PC-3 (cell line): ENCODE measurements at places on chromosomes 5 and 9. TPM values are rescaled to one million over a fixed set of nuclear protein-coding genes. Genes with fewer than 3 reads are reported as not detected.

DNA sequence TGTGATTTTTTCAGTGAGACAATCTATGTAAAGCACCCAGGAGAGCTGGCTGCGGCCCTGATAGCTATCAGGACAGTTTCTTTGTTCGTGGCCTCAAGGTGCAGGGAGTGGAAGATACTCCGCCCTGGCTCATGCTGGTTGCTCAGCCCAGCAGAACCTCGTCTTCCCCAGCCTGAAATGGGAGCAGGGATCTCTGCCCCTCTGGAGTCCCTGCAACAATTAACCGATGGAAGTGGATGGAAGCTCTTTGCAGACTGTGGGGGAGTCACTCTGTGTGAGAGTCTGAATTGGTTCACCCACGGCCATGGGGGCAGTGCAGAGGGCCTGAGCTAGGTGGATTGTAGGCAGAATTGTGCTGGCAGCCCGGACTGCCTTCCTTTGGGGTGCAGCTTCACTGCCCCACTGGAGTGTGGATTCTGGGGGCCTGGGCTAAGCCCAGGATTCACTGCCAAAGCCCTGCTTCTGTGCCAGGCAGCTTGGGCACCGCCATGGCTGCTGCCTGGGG, 2.8 kb downstream of the AIF1L start:
- no peaks in the 10 kb centered on the region for H3K27me3 ChIP-seq
- DNase-seq: no peak
- no peak overlapping the region for H3K4me3 ChIP-seq
- H3K36me3 ChIP-seq: no peaks in the 10 kb centered on the region
- no peak overlapping the region for H3K27ac ChIP-seq

DNA sequence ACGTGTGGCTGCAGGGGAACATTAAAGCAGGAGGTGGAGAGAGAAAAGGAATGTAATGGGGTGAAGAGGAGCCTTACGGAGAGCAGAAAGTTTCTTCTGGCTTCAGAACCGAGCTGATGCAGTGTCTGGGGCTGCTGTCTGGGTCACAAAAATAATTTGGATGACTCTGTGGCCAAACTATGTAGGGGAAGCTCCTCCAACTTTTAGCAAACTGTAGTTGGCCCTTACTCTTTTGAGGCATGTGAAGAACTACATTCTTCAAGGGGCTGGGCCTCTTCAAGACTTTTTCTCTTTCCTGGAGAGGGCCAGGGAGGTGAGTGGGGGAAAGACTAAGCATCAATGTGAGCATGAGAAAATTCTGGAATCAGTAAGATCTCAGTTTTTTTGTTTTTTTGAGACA, 31.9 kb upstream of the SPARC start:
- no peak for DNase-seq
- H3K4me3 ChIP-seq: no peak overlapping the region
- no peaks in the 10 kb centered on the region; the same call in 1 of the 2 replicates for H3K4me1 ChIP-seq

GRCh38 chr5:150113047-150113744, 26.8 kb upstream of the CSF1R start:
- H3K4me1 ChIP-seq: peaks cover 16% of the 10 kb centered on the region
- H3K36me3 ChIP-seq: no peaks in the 10 kb centered on the region
- H3K27me3 ChIP-seq: no peaks in the 10 kb centered on the region
- H3K4me3 ChIP-seq: no peak overlapping the region

DNA sequence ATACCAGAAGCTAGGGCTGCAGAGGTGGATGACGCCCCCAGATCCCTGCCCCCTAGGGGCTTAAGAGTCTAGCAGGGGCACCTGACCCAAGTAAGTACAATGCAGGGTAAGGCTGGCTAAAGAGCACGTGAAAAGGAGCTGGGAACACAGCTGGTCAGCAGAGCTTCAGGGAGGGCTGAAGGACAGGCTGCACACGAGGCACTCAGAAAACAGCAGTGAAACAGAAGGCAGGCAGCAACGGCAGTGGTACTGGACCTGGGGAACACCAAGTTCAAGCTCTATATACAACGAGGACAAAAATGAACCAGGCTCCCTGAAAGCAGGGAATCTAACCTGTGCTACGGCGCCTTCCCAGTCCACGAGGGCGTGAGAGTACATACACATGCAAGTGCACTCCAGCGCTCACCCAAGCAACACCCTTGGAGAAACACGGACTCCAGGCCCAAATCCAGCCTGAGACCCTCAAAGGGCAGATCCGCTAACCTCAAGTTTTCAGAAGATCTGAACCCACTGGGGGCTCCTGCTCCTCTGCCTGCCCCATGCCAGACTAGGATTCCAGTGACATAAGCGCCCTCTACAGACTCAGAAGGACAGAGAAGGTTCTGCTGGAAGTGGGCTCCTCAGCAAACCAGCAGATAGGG, 57.4 kb downstream of the PSMB7 start:
- no peak overlapping the region for H3K27ac ChIP-seq
- DNase-seq: no peak
- peaks cover 10% of the 10 kb centered on the region; the same call in 1 of the 2 replicates for H3K36me3 ChIP-seq
- no peaks in the 10 kb centered on the region for H3K4me1 ChIP-seq
- no peak overlapping the region for H3K4me3 ChIP-seq
- no peaks in the 10 kb centered on the region for H3K27me3 ChIP-seq

DNA sequence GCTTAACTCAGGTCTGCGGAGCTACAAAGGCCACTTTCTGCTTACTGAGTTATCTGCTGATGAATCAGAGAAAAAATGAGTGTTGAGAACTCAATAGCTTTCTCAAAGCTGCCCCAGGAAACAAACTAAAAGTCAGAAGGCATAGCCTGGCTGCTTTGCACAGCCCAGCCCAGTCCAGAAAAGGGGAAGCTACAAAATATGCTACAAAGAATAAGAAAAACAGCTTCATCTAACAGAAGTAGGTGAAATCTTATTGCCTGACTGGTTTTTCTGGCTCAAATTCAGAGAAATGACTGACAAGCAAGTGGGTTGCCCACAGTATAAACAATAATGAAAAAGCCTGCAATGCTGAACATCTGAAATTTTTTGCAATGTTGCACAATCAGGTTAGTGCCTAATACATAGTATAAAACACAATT, 156.2 kb downstream of the PPP2R2B start:
- H3K27me3 ChIP-seq: peaks cover 17% of the 10 kb centered on the region; the same call in 1 of the 2 replicates
- H3K4me3 ChIP-seq: no peak overlapping the region
- H3K4me1 ChIP-seq: no peaks in the 10 kb centered on the region

DNA sequence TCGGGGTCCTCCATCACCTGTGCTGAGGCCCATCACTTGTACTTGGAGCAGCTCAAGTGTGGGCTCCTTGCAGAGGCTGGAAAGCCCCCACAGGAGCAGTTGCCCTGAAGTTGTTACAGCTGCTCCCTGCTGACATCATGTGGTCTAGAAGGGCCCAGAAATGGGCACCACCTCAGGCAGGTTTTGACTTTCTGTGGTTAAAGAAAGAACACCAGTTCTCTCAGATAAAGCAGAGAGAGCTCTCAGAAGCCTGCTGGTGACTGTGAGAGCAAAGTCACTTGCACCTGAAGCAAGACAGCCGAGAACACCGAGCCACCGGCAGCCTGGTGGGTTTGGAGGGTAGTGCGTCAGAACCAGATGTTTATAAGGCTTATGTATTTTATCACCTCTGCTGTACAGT, 70.4 kb downstream of the MVB12B start:
- no peak overlapping the region for H3K27ac ChIP-seq
- H3K4me1 ChIP-seq: peaks cover 18% of the 10 kb centered on the region
- DNase-seq: no peak
- H3K27me3 ChIP-seq: no peaks in the 10 kb centered on the region
- H3K36me3 ChIP-seq: no peaks in the 10 kb centered on the region; the same call in 1 of the 2 replicates

DNA sequence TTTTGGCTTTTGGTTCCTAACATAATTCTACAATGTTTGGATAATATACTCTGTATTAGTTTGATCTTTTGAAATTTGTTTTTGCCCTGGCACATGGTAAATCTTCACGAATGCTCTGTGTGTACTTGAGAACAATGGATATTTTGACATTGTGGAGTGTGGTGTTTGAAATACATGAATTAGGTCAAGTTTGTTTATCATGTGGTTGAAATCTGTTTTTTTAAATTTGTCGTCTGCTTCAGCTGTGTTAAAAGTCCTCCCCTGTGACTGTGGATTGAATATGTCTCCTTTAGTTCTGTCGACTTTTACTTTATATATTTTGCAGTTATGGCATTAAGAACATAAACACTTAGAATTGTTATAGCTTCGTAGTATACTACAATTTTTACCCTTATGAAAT, 60.3 kb downstream of the DUSP1 start:
- H3K4me1 ChIP-seq: peaks cover 17% of the 10 kb centered on the region
- H3K27me3 ChIP-seq: no peaks in the 10 kb centered on the region
- H3K36me3 ChIP-seq: no peaks in the 10 kb centered on the region
- H3K27ac ChIP-seq: no peak overlapping the region
- no peak overlapping the region for H3K4me3 ChIP-seq

- peak overlapping the region; percentile 100 for H3K27ac ChIP-seq
- peak overlapping the region; percentile 58 for H3K4me3 ChIP-seq
- peaks cover 71% of the 10 kb centered on the region for H3K4me1 ChIP-seq
- H3K27me3 ChIP-seq: no peaks in the 10 kb centered on the region
- DNase-seq: peak; percentile 96
Measured at GRCh38 chr5:72600391-72600981, 93.3 kb upstream of the ZNF366 start.

DNA sequence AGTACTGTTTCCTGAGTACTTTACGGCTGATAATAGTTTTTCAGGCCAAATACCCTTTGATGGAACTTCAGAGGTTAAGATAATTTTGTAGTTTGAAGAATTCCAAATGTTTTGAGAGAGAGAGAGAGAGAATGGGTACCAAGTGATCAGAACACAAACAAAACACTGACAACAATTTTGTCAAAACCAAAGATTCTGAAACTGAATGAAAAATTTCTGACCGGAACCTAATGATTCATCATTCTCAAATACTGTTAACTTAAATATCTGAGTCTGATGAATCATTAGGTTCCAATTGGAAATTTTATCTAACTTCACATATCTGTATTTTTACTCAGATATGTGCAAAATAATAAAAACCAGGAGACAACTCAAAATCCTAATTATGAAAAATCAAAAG, 4.0 kb downstream of the LMBRD2 start:
- H3K4me1 ChIP-seq: peaks cover 31% of the 10 kb centered on the region
- no peaks in the 10 kb centered on the region for H3K27me3 ChIP-seq
- H3K36me3 ChIP-seq: no peaks in the 10 kb centered on the region
- H3K27ac ChIP-seq: no peak overlapping the region

DNA sequence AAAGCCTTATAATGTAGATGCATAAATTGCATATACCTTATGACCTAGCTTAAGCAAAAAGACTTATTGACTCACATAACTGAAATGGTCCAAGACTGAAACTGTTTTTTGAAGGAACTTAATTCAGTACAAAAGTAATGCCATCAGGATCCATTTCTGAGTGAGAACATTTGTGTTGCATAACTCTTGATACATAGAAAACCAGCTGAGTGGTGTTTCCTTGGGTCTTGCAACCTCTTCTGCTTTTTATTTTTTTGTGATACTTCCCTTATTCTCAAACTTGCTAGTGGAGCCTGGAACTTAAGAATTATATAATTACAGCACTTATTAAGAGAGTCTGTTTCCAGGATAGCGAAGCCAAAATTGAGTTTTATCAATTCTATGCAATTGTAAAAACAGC, 272.0 kb downstream of the MAN2A1 start:
- DNase-seq: no peak
- H3K27me3 ChIP-seq: no peaks in the 10 kb centered on the region
- H3K4me1 ChIP-seq: no peaks in the 10 kb centered on the region

GRCh38 chr9:120265791-120266190, 314.2 kb downstream of the CDK5RAP2 start:
- no peaks in the 10 kb centered on the region for H3K27me3 ChIP-seq
- no peak overlapping the region for H3K27ac ChIP-seq
- no peak overlapping the region for H3K4me3 ChIP-seq
- H3K36me3 ChIP-seq: no peaks in the 10 kb centered on the region
- no peaks in the 10 kb centered on the region for H3K4me1 ChIP-seq

GRCh38 chr5:5079876-5080275, 60.3 kb upstream of the ADAMTS16 start:
- no peak for DNase-seq
- no peak overlapping the region for H3K4me3 ChIP-seq
- H3K27ac ChIP-seq: no peak overlapping the region
- H3K27me3 ChIP-seq: peaks cover 78% of the 10 kb centered on the region
- H3K36me3 ChIP-seq: no peaks in the 10 kb centered on the region

GRCh38 chr9:110967196-110967595, 71.1 kb downstream of the LPAR1 start:
- peaks cover 61% of the 10 kb centered on the region for H3K36me3 ChIP-seq
- H3K27ac ChIP-seq: no peak overlapping the region
- no peak for DNase-seq
- no peaks in the 10 kb centered on the region for H3K27me3 ChIP-seq
- peaks cover 24% of the 10 kb centered on the region for H3K4me1 ChIP-seq

DNA sequence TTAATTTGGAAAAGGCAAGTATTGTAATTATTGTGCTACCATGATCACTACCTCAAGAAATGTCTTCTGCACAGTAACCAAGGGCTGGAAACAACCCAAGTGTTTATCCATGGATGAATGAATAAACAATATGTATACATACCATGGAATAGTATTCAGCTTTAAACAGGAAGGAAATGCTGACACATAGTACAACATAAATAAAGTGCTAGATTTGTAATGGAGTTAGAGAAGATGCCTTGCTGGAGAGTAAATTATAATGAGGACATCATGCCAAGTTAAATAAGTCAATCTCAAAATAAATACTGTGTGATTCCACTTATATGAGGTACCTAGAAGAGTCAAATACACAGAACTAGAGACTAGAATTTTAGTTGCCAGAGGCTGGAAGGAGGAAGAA, 160.0 kb downstream of the CCDC192 start:
- H3K27me3 ChIP-seq: no peaks in the 10 kb centered on the region
- no peak overlapping the region for H3K4me3 ChIP-seq
- H3K27ac ChIP-seq: peak overlapping the region; percentile 68
- H3K4me1 ChIP-seq: peaks cover 18% of the 10 kb centered on the region
- DNase-seq: peak; percentile 66
- H3K36me3 ChIP-seq: no peaks in the 10 kb centered on the region

The WDR38 gene
- total RNA-seq: not detected in 2 replicates

The NADK2 gene
- 17.7 and 22.9 TPM in 2 replicates for total RNA-seq

The BARHL1 gene
- not detected in 2 replicates for total RNA-seq

The PCDHB2 gene
- 13.8 and 15.0 TPM in 2 replicates for total RNA-seq

The CCNG1 gene
- 60.9 and 70.0 TPM in 2 replicates for total RNA-seq

The TOR2A gene
- 12.2 and 14.1 TPM in 2 replicates for total RNA-seq

The PCDHA12 gene
- 7.0 and 8.2 TPM in 2 replicates for total RNA-seq

The IFNA21 gene
- total RNA-seq: not detected in 2 replicates
